ENCODE measurements at places on chromosomes 5 and 9. TPM values are rescaled to one million over a fixed set of nuclear protein-coding genes. Genes with fewer than 3 reads are reported as not detected.

DNA sequence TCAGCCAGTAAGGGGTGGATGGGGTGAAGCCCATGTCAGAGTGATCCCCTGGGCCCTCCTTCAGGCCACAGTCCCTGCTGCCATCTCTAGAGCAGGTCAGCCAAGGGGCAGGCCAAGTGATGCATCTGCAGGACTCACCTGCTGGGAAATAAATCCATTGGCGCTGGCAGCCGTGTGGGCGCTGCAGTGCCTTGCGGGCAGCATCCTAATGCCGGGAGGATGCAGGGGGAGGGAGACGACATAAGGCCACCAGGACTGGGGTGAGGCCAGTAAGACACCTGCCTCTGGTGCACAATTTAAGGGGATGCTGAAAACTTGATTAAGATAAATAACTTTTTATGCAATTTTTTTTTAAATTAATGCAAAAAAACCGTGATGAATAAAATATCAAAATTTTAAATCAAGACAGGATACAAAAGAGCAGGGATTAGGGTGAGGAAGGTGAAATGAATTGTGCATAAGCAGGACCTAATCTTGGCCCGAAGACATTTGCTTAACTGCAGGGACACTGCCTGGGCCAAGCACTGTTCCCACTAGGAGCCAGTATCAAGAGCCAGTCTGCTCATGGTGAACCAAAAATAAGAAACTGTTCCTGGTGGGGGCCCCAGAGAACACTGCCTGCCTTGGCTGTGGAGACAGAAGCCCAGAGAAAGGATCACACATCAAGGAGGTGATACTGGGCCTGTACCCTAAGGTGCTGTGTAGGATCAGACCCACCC is 67.5 kb upstream of the CPLX2 start:
- no peak for DNase-seq

DNA sequence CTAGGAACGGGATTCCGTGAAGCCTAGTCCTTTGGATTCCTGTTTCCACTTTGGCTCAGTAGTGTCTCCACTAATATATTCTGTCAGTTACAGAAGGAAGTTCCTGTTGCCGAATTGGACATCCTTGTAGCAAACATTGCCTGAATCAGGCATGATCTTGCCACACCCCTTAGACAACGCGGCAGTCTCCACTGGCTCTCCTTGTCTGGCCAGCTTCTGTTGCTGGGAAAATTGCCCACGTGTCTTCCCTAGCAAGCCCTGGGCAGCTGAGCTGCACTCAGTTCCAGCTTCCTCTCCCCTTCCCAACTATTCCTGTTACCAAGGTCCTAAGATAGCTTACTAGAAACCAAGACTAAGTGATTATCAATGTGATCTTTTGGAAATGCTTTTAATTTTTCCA is 316.6 kb upstream of the RIOK2 start:
- DNase-seq = no peak

DNA sequence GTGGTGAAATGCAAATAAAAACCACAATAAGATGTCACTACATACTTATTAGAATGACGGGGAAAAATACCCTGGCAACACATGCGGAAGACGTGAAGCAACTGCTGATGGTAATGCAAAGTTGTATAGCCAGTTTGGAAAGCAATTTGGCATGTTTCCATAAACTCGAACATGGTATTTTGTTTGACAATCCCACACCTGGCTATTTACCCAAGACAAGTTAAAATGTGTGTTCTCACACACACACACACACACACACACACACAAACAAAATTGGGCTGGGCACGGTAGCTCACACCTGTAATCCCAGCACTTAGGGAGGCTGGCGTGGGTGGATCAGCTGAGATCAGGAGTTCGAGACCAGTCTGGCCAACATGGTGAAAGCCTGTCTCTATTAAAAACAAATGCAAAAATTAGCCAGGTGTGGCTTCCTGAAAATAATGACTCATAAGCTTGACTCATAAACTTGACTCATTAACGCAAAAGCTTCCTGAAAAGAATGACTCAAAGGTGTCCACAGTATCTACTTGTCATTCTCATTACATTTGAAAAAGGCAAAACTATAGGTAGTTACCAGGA is 456.5 kb downstream of the CDH18 start:
- DNase-seq = no peak

DNA sequence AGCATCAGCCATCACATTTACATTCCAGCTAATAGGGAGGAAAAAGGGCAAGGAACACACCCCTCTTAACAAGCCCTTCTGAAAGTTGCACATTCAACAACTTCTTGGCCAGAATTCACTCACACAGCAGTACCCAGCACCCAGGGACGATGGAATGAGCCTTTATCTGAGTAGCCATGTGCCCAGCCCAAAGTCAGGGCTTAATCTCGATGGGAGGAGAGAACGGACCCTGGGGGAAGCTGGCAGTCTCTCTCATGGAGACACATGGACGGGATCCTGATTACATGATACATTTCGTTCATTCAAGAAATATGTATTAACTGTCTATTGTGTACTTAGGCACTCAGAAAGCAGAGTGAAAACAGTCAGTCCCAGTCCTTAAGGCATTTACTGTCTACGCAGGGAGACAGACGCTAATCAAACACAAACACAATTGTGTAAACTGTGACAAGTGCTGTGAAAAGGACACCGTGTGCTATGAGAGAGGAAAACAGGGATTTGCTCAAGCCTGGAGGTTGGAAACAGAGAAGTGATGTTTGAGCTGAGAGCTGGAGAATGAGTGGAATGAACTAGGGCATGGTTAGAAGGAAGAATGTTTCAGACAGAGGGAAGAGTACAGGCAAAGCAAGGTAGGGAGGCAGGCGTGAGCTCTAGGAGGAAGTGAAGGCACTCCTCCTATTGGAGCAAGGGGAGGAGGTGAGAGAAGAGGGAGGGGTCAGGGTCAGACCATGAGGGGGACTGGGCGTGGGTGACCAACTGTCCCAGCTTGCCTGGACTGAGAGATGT is 7.4 kb downstream of the OTULINL start:
- DNase-seq = no peak

Gene ANKRD31
- total RNA-seq = under 0.01 TPM
